ENCODE measurements at places on chromosomes 13 and 19.

GRCh38 chr13:35953537-35954206 lies 177.5 kb downstream of the DCLK1 start:
- no peak for DNase-seq

DNA sequence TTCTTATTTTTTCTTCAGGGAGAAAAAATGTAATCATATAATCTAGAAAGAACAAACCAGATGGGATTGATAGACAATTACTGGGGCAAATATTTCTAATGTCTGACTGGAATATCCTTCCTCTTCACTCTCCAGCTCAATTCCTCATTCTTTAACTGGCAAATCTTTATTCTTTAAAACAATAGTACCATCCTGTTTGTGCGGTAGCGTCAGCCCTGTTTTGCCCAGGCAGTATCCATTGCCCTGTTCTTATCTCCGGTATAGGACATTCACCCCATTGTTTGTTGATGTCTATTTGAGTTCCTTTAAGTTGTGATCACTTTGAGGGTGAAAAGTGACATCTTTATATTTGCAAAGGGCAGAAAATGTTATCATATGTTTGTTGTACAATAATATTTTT lies 185.4 kb downstream of the POSTN start:
- no peak for DNase-seq

DNA sequence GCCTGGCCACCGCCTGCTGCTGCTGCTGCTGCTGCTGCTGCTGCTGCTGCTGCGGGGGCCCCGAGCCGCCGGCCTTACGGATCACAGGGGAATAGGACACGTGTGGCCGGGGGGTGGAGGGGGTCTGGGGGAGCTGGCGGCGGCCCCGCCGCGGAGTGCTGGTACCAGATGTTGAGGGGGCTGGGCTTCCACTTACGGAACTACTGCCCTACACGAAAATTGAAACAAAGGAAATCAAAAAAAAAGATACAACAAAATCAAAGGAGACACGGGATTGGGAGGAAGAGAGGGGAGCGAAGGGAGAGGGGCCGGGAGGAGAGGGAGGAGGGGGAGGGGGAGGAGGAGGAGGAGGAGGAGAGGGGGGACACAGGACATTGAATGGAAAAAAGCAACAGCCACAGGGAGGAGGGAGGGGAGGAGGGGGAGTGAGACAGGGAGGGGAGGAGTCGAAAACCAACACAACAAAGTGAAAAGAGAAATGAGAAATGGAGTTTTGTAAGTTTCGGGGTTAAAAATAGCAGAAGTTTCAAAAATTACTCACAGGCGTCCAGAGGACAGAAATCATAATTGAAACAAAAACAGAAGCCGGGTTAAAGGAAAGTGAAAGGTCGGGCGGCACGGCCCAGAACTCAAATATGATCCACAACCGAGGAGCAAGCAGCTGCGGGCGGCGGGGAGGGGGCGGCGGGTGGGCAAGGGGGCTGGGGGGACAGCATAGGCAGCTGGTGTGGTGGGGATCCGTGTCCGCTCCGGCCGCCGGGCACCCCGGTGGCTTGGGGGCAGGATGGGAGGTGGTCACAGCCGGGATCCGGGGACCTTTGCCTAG lies 57.8 kb downstream of the IER2 start:
- no peak for DNase-seq

DNA sequence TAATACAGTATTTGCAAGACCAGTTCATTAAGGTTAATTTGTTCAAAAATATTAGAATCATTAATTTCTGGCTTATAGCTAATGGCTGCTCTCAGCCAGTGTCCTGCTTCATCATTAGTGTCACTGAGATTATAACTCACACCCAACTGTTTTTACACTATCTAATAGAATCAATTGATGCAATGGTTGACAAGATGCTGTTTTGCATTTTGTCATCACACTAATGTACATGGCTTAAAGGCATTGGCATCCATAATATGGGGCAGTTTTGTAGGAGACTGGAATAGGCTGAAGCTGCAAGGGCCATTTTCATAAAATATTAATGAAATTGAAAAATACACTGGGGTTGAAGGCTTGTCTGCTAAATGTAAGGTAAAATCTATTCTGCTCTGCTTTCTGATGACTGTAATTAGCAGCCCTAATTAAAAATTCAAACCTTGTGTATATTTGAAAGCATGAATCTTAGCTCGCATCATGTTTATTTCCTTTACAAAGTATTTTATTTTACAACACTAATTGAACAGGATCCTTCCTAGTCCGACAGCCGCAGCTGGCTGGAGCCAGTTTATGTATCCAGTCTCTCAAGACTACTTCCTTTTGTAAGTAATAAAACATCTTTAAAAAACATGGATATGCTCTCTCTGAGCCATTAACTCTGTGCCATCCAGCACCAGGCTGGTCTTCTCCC lies 296.7 kb downstream of the POU4F1 start:
- no peak for DNase-seq

- no peak for DNase-seq
Measured at GRCh38 chr13:79593121-79593520, 112.2 kb downstream of the NDFIP2 start.

Measured in 8988T (cell line).